ENCODE measurements at places on chromosomes 12 and 14.

- DNase-seq, result no peak
Measured at GRCh38 chr12:19440916-19441315, 1.6 kb downstream of the AEBP2 start.

- DNase-seq, result no peak
Measured at GRCh38 chr14:93967637-93968250, 8.6 kb downstream of the ASB2 start.

- DNase-seq, result no peak
Measured at GRCh38 chr12:14395074-14395778, 29.7 kb downstream of the ATF7IP start.

DNA sequence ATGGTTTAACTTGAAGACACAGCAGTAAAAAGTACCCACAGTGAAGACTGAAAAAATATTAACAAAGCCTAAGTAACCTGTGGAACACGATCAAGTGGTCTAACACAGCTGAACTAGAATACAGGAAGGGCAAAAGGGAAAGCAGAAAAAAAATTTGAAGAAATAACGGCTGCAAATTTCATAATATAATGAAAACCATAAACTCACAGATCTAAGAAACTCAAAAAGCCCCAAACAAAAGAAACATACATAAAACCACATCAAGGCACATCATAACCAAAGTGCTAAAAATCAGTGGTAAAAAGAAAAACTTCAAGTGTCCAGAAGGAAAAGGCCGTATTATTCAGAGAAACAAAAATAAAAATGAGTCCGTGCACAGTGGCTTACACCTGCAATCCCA is 30.9 kb downstream of the SPPL3 start:
- no peak for DNase-seq

GRCh38 chr12:102511575-102511974 is 31.2 kb upstream of the IGF1 start:
- DNase-seq, result no peak

All from smooth muscle cell of the brain vasculature (primary cell).